Activated CD4-positive, alpha-beta T cell treated with anti-CD3 and anti-CD28 coated beads, Interleukin-2, amount 10 ng/mL, durations not matched to agents 24 days and 14 days (primary cell): ENCODE measurements at places on chromosomes 3 and 15.

DNA sequence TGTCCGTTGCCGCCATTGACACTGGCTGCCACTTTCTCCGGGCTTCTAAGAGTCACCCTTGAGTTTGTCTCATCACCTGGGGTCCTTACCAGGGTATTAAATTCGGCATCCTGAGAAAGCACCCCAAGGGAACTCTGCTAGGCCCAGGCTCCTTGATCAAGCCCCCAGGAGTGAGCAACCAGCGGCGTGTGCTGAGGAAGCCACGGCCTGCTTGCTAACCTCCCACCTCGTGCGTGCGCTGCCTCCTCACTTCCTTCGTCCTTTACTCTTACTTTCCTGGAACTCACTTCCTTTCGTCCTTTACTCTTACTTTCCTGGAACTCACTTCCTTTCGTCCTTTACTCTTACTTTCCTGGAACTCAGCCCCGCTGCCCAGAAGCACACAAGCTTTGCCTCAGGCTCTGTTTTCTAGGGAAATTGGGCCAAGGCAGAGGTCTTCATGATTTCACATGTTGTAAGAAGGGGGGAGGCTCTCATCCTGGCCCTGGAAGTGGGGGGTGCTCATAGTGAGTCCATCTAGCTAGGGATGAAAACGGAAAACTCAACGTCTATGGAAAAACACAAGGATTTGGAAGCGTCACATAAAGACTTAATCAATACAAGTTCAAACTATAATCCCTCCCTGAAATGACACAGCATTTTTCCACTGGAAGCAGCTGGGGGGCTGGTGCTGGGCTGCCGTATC is 36.7 kb upstream of the BDH1 start:
- H3K27ac ChIP-seq, result peak overlapping the region; percentile 93
- peaks cover 48% of the 10 kb centered on the region for H3K4me1 ChIP-seq
- H3K4me3 ChIP-seq, result peak overlapping the region; percentile 64
- DNase-seq, result peak; percentile 74
- H3K27me3 ChIP-seq, result no peaks in the 10 kb centered on the region
- H3K36me3 ChIP-seq, result peaks cover 7% of the 10 kb centered on the region

- no peak overlapping the region for H3K4me3 ChIP-seq
- no peaks in the 10 kb centered on the region for H3K4me1 ChIP-seq
- no peaks in the 10 kb centered on the region for H3K27me3 ChIP-seq
- no peak overlapping the region for H3K27ac ChIP-seq
Measured at GRCh38 chr3:157746391-157746790, 243.2 kb upstream of the VEPH1 start.

DNA sequence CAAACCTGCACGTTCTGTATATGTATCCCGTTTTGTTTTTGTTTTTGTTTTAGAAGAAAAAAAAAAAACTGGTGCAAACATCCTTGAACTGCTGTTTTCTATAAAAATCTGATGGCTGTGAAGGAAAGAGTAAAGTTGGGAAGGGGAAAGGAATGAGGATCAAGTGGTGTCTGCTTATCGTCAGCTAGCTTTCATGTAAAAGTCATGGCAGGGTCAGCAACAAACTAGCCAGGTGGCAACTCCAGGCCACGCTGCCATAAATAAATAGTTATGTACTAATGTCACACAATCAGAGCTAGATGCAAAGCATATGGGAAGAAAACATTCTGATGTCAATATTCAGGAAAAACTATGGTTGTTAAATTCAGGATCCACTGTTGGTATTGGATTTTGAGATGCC is 2.3 kb upstream of the CDIN1 start:
- no peak for DNase-seq
- H3K27ac ChIP-seq, result no peak overlapping the region
- peaks cover 13% of the 10 kb centered on the region for H3K4me1 ChIP-seq
- H3K27me3 ChIP-seq, result peaks cover 12% of the 10 kb centered on the region
- H3K36me3 ChIP-seq, result peaks cover 7% of the 10 kb centered on the region
- no peak overlapping the region for H3K4me3 ChIP-seq

DNA sequence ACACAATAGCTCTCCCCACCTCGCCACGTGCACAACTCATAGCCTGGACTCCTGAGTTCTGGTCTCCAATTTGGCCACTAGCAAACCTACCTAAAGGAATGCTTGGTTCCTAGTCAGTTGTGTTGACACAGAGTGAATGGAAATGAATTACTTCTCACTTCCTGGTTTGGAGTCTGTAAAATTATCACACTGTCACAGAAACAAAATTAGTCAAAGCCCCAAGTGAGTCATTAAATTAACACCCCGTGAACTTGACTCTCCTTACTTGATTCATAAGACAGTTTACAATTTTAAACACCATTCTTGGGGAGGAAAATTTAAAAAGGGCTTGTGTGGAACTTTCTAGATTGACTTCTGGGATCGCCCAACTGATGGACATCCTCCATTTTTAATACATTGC is 276.2 kb upstream of the CTNNB1 start:
- no peaks in the 10 kb centered on the region for H3K36me3 ChIP-seq
- no peak overlapping the region for H3K27ac ChIP-seq
- H3K4me1 ChIP-seq, result no peaks in the 10 kb centered on the region
- no peak overlapping the region for H3K4me3 ChIP-seq
- no peak for DNase-seq

DNA sequence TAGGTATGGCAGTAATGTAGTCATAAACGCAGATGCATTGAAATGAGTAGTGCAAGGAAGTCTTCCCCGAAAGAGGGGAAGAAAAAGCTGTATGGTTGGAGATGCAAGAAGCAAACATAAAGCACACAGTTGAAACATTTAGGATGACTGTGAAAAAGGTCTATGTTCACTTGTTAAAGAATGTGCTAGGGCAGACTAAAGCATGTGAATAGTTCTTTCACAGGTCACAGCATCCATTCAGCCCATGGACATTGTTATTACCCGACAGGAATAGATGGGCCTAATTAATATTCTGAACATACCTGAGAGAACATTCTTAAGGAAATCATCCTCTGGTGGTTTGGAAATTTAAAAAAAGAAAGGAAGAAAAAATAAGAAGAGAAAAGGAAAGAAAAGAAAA is 595.2 kb downstream of the ZIC1 start:
- no peaks in the 10 kb centered on the region for H3K4me1 ChIP-seq
- DNase-seq, result no peak
- H3K4me3 ChIP-seq, result no peak overlapping the region
- H3K27me3 ChIP-seq, result no peaks in the 10 kb centered on the region
- no peaks in the 10 kb centered on the region for H3K36me3 ChIP-seq

DNA sequence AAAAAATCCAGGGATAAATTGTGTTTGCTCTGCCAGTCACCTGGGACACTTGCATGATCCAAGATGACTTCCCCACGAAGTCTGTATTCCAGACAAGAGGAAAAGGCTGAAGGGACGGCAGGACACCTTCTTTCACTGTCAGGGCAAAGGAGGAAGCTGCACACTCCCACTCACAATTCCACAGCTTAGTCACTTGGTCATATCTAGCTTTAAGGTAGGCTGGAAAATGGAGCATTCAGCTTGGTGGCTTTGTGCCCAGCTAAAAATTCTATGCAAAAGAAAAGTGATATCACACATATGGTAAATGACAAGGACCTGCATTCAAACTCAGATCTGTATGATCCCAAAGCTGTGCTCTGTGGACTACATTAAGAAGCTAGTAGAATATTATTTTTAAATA is 109.2 kb upstream of the TPM1 start:
- H3K4me3 ChIP-seq, result no peak overlapping the region
- no peak overlapping the region for H3K27ac ChIP-seq
- H3K36me3 ChIP-seq, result no peaks in the 10 kb centered on the region
- peaks cover 2% of the 10 kb centered on the region for H3K4me1 ChIP-seq

GRCh38 chr3:18556001-18556408 is 130.9 kb upstream of the SATB1 start:
- H3K27ac ChIP-seq, result peak overlapping the region; percentile 97
- peak; percentile 65 for DNase-seq
- H3K36me3 ChIP-seq, result peaks cover 15% of the 10 kb centered on the region
- H3K4me1 ChIP-seq, result peaks cover 57% of the 10 kb centered on the region

DNA sequence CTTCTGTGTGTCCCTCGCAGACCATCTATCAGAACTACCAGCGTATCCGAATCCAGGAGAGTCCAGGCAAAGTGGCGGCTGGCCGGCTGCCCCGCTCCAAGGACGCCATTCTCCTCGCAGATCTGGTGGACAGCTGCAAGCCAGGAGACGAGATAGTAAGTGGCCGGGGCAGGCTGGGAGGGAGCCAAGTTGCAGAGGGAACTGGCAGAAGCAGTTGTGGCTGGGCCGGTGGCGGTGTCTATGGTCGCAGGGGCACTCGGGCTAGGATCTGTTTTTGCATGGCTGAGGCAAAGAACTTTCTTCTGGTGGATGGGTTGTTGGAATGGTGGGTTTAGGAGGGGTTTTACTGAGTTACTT is 10.1 kb downstream of the MCM2 start:
- peaks cover 24% of the 10 kb centered on the region for H3K4me1 ChIP-seq
- H3K27me3 ChIP-seq, result no peaks in the 10 kb centered on the region
- H3K36me3 ChIP-seq, result peaks cover 75% of the 10 kb centered on the region
- no peak overlapping the region for H3K27ac ChIP-seq

DNA sequence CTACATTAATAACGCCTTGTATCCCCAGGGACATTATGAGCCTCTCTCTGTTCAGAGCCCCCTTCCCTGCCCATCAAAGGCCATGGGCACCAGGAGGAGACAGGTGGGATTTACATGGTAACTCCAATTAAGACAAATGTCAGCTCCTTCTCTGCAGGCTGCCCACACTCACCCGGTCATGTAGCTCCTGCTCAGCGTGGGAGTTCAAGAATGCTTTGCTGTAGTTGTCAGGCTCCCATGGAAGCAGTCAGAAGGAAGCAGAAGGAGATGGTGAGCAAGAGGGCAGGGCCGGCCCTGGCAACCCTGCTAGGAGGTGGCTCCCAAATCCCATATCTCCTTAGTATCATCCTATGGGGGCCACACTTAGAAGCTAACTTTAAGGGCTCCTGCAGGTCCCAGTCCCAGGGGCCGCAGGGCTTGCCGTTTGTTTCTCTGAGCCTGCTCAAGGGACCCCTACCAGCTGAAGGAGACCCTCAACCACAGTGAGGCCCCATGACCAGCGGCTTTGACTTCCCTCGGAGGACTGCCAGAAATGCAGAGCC is 218.4 kb upstream of the TLE3 start:
- H3K27me3 ChIP-seq, result peaks cover 24% of the 10 kb centered on the region
- H3K27ac ChIP-seq, result no peak overlapping the region
- no peaks in the 10 kb centered on the region for H3K36me3 ChIP-seq
- DNase-seq, result no peak
- H3K4me3 ChIP-seq, result no peak overlapping the region
- H3K4me1 ChIP-seq, result no peaks in the 10 kb centered on the region

DNA sequence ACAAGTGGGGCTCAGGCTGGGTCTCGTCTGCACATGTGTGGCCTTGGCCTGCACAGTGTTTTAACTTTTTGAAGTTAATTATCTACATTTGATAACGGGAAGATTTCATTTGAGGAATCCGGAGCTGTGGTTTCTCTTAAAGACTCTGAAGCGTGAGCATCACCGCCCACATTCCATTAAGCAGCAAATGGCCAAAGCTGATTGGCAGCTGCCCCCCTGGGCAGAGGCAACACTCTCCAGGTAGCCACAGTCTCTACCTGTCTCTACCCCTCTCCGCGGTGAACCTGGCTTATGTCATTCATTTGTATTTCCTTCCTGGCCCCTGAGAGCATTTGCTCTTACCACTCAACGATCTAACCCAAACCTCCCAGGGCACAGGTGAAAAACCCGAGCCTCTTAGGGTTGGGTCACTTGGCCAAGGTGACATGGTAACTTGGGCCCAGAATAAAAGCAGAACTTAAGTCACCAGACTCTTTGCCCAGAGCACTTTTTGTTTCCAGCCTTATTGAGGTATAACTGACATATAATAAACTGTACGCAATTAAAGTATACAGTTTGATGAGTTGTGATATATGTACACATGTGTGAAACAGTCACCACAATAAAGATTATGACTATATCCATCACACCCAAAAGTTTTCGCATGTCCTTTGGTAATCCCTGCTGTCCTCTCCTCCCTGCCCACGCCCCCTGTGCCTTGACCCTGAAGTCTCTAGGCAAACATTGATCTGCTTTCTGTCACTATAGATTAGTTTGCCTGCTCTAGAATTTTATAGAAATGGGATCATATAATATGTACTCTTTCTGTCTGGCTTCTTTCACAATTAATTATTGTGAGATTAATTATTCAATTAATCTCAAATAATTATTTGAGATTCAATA is 245.7 kb upstream of the HES1 start:
- no peaks in the 10 kb centered on the region for H3K4me1 ChIP-seq
- H3K36me3 ChIP-seq, result no peaks in the 10 kb centered on the region
- H3K4me3 ChIP-seq, result no peak overlapping the region
- H3K27ac ChIP-seq, result no peak overlapping the region

- peak; percentile 79 for DNase-seq
- H3K27me3 ChIP-seq, result no peaks in the 10 kb centered on the region
- peaks cover 13% of the 10 kb centered on the region for H3K36me3 ChIP-seq
- peak overlapping the region; percentile 79 for H3K4me3 ChIP-seq
- peak overlapping the region; percentile 92 for H3K27ac ChIP-seq
Measured at GRCh38 chr3:100073714-100074307, 40.5 kb downstream of the FILIP1L start.

GRCh38 chr3:122030381-122031122 is 8.5 kb upstream of the ILDR1 start:
- peak overlapping the region; percentile 87 for H3K27ac ChIP-seq
- peaks cover 3% of the 10 kb centered on the region for H3K27me3 ChIP-seq
- H3K4me3 ChIP-seq, result peak overlapping the region; percentile 20
- DNase-seq, result peak; percentile 77

- peak overlapping the region; percentile 94 for H3K27ac ChIP-seq
- H3K27me3 ChIP-seq, result no peaks in the 10 kb centered on the region
- H3K36me3 ChIP-seq, result peaks cover 78% of the 10 kb centered on the region
Measured at GRCh38 chr3:5197470-5198312, 10.2 kb downstream of the EDEM1 start.

DNA sequence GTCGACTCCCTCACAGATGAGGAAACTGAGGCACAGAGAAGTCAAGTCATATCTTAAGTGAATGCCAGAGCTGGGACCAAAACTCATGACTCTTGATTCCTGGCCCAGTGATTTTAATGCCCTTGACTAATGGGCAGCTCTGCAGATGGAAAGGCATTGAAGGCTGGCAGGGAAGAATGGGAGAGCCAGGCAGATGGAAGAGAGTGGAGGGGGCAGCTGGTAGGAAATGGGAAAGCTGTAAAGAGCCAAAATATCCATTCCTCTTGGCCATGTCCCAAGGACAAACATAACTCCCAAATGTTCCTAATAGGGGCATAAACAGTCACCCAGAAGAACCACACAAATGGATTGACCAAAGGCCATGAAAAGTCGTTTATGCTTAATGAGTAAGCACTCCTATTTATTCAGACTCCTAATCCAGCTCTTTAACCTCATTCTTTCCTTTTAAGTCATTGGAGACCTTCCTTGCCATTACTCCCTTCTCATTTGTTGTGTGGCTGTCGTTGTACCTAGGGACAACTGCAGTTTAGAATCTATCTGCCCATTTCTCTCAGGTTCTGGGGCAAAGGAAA is 330.5 kb upstream of the ROPN1 start:
- no peak overlapping the region for H3K27ac ChIP-seq
- H3K4me3 ChIP-seq, result no peak overlapping the region
- no peaks in the 10 kb centered on the region for H3K4me1 ChIP-seq
- DNase-seq, result peak; percentile 7

DNA sequence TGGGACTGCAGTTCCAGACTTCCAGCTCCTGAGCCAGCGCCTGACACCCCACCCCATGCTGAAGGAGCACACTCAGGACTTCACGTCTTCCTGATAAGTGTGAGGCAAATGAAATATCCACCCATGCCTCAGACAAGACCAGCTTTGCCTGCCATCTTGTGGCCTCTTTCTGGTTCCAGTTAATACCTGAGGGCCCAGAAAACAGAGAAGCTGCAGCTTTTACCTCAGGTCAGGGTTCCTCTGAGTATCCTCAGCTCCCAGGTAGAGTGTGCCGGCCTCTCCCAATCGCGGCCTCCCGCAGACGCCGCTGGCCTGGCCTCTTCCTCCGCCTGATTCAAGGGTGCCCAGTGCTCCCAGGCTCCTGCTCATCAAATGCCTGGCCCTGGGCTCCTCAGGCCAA is 5.1 kb upstream of the KLHL6 start:
- H3K4me3 ChIP-seq, result no peak overlapping the region
- H3K27me3 ChIP-seq, result no peaks in the 10 kb centered on the region
- peaks cover 31% of the 10 kb centered on the region for H3K4me1 ChIP-seq
- H3K36me3 ChIP-seq, result no peaks in the 10 kb centered on the region
